ENCODE measurements at places on chromosomes 13 and 19.

DNA sequence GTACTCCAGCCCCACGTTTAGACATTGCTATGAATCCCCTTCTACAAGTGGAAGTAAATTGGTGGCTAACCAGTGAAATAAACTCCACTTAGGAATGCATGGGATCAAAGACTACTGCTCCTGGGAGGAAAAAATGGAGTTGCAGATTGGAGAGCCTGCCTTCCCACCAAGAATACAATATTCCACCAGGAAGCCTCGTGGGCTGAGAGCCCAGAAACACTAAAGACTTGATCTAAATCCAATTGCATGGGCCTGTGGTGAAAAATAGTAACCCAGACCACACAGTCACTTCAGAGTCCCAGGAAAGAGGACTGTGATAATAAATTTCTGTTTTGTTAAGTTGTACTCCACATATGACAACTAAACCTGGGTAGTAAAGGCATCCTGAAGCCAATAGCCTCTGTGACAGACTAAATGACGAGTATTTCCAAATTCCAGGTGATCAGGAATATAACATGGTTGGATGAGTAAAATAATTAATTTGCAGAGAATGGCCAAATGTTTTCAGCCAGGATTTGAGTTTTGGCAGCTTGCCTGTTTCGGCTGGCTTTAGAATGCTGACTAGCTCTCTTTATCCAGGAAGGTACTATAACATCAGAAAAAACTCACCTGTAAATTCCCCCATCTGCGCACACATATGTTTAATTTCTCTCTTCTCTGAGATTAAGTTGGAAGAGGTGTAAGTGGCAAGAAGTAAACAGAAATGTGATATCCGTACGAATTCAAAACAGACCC, 480.3 kb downstream of the LIG4 start:
- DNase-seq: no peak

DNA sequence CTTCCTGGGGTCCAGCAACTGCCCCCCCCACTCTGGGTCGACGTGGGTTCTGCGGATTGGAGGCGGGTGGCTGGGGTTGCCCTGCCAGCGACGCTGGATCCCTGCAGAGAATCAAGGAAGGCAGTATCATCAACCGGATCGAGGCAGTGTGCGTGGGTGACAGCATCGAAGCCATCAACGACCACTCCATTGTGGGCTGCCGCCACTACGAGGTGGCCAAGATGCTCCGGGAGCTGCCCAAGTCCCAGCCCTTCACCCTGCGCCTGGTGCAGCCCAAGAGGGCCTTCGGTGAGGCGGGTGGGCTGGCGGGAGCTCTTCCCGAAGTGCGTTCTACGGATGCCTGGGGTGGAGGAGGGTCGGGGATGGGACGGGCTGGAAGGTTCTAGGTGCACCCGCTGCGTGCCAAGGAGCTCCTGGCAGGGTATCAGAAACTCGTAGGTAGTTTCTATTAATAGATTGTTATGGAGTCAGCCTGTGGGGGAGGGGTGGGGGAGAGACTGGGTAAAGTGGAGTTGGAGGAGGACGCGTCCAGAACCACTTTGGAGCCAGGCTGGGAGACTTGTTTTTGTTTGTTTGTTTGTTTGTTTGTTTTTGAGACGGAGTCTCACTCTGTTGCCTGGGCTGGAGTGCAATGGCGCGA, 1.5 kb downstream of the GIPC3 start:
- DNase-seq: no peak

GRCh38 chr13:90826688-90827087, 520.8 kb upstream of the MIR17HG start:
- DNase-seq: no peak

GRCh38 chr13:66661336-66661735, 568.8 kb downstream of the PCDH9 start:
- no peak for DNase-seq

DNA sequence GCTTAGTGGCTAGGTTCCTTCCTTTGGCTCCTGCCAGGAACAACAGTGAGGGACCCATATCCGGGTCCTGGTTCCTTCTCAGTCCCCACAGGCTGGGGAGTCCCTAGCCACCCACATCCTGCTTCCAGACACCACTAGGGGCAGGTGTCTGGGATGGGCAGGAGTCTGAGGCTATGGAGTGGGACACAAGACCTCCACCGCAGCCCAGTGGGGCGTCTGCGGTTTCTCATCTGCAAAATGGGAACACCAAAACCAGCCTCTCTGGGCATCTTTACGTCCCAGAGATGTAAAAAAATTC, 879 bp upstream of the FCGBP start:
- no peak for DNase-seq

GRCh38 chr13:111551204-111551820, 230.9 kb downstream of the TEX29 start:
- DNase-seq: no peak

DNA sequence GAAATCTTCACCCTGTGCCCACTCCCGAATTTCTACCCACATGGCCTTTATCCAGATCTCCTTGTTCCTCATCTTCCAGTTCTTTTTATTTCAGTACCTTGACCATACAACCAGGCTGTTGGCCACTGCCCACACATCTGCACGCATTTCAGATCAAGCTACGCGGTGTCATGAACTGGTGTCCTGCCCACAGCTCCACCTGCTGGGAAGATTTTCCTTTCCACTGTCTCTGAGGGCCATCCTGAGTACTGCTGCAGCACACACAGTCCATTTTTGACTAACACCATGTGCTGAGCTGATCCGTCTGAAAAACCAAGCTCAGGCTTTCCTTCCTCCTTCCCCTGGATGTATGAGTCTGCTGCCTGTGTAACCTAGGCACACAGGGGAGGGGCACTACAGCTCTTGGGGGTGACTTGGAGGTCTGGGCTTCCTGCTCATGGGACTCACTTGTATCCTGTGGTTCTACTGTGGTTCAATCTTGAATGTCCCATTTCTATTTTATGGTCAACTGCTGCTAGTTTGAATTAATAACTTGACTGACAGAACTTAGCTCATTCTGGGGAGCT, 71.9 kb downstream of the WASF3 start:
- no peak for DNase-seq

DNA sequence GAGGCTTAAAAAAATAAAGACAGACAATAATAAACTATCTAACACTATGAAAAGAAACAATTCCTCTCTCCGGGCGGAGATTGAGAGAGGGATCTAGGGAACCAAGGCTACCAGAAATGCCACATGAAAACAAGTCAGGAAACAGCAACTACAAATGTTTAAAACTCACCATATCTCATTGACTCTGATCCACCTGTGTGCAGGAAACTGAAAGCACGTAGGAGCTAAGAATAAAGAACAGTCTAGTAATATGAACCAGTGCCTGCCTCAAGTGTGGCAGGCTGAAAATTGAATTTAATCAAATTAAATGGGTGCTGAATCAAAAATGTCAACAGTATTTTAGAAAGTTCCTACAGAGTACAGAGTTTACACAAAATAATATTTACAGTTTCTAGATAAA, 1701.0 kb downstream of the SLITRK5 start:
- no peak for DNase-seq

DNA sequence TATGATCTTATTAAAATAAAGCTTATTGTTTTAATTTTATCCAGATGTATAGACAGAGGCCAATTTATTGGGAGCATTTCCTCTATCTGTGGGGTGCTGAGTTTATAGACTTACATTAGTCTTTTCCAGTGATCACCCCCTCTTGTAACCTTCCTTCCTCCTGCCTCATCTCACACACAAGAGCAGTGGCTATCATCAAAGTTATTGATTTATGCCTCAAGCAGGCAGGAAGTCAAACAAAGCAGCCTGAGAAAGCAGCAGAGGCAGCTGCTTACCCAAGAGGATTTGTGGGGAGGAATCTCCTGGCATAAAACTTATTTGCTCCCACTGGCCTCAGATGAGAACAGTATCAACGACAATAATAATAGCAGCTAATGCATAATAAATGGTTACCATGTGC, 26.3 kb upstream of the DCLK1 start:
- no peak for DNase-seq

DNA sequence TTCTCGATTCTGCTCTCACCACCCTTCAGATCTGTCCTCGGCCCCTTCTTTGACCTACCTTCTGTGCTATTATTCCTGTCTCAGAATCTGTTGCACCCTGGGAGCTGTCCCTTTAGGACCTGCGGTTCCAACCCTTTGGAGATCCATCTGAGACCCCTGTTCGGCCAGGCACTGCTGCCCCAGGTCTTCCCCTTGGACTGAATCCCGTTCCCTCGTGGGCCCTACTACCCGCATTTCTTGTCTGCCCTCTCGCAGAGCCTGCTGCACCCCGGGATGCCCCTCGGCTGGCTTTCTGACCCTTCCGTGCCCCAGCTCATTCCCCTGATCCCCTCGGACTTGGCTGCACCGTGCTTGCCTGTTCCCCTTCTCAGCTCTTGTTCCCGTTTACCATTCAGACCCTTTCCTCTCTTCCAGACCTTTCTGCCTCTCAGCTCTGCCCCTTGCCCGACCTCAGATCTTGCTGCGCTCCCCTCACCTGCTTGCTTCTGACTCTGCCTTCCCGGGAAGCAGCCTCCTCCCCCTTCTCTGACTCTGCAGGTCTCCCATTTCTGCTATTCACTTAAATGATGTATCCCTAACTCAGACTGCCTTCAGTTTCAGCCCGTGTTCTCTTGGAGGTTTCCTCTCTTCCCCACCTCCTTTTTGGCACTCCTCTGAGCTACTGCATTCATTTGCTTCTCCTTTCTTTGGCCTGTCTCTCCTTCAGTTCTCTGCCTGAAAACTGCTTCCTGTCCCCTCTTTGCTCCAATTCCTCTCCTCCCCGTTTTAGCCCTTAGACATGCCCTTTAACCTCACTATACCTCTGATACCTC, 1.1 kb downstream of the ARHGAP35 start:
- no peak for DNase-seq

- DNase-seq: no peak
Measured at GRCh38 chr13:76735641-76736040, 150.6 kb downstream of the KCTD12 start.

DNA sequence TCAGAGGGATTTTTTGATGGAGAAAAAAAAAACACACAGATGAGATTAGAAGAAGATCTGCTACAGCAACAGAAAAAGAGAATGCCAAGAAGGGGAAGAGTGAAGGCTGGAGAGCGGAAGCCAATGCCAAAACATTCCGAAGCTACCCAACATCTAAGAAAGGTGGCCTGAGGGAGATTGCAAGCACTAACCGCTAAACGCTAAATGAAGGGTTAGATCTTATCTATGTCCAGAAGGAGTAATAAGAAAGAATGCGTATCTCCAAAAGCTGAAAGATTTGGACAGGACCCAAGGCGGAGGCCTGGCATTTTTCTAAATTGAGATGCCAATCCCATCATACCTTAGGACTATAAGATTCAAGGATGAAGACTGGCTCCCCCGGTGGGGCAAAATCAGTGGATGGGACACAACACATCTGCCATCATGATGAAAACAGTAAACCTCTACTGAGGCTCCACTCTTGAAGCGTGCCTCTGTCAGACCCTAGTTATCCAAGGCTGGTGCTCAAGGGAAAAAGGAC, 15.6 kb upstream of the HMGB1 start:
- DNase-seq: no peak

DNA sequence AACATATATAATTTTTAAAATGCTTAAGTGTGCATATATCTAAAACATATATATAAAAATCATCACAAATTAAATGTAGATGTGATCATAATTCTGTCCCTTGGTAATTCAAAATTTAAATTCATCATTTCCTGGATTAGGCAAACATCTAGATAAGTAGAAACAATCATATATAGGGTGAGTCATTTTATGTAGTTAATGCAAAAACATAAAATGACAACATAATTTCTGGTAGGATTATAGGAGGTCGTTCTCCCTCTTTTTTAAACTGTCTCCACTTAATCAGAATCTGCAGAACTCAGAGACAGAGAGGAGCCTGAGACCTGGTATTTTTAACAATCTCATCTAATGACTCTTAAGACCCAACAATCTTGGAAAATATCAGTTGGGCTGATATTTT, 333.4 kb downstream of the KCTD12 start:
- no peak for DNase-seq

DNA sequence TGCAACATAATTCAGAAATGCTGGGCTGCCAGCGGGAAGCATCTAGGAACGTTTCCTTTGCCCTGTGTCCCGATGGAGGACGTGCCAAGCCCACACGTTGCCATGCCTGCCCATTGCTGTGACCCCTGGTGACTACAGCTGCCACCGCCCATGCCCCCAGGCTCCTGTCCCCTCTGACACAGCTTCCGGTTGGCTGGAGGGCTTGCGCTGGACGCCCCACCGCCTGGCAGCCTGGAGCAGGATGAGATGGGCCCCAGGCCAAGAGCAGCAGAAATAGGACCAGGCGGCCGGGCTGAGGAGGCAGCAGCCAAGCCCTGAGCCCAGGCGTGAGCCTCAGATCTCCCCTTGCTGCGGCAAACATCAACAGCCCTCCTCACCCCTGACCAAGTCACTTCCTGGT, 125.9 kb downstream of the COL4A2 start:
- no peak for DNase-seq

- DNase-seq: no peak
Measured at GRCh38 chr13:74574964-74575728, 440.9 kb upstream of the KLF12 start.

DNA sequence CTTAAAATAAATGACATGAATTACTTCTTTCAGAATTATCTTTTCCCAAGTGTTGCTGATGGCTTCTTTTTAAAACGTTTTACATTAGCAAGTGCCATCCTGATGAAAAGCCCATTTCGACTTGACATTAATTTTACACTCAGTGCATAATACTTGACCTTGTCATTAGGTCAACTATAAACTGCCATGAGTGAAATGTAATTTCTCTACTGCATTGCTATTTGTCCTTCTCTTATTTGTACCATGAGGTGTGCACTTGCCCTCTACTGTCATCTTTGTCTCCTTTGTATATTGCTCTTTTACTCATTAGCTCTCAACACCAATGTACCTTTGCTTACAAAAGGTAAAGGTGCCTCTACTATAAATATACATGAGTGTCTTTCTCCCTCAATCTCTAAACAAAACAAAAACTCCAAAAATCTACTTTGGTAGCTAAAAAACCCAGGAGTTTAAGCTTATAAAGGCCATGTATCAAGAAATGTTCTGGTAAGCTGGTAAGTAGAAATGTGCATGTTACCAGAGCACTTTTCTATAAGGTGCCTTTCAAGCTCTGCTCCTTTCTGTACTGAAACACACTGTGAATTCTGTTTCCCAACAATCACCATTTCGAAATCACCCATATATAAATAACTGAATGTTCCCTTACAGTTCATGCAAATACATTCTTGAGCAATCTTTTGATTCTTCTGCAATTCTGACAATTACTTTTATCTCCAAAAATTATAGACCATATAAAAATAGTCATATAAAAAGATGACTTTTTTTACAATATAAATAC, 351.4 kb downstream of the SLITRK5 start:
- DNase-seq: no peak

- no peak for DNase-seq
Measured at GRCh38 chr19:8686549-8686948, 12.0 kb downstream of the ACTL9 start.

DNA sequence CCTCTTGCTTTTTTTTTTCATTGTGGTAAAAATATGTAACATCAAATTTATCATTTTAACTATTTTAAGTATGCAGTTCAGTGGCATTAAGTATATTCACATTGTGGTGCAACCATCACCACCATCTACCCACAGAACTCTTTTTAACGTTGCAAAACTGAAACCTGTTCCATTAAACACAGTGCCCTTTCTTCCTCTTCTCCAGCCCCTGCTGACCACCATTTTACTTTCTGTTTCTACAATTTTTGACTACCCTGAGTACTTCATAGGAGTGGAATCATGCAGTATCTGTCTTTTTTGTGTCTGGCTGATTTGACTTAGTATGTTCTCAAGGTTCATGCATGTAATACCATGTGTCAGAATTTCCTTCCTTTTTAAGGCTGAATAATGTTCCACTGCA, 153.1 kb downstream of the FGF9 start:
- no peak for DNase-seq

All from SW 1271 (cell line).